ENCODE measurements at places on chromosomes 6 and 20.

GRCh38 chr6:163708466-163708865 is 293.9 kb downstream of the QKI start:
- no peak for DNase-seq

DNA sequence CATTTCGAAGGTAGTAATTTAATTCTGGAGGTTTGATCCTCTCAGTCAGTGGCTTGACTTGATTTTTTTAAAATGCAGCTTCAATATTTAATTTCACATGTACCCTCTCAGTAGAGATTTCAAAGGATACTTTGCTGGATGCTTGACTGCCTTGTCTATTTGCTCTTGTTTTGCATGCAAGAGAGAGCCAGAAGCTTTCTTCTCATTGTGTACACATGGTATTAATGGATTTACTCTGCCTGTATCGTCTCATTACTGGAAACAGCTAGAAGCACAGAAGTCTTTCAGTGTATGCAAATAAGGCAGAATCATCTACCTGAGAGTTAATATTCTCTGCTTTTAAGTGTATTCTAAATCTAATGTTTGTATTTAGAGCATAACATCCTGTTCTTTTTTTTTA is 84.3 kb upstream of the FOXO3 start:
- DNase-seq: no peak

- DNase-seq: no peak
Observed at GRCh38 chr20:44394702-44395460, 39.4 kb downstream of the HNF4A start.

GRCh38 chr6:1363729-1364572 is 25.4 kb upstream of the FOXF2 start:
- DNase-seq: no peak

- no peak for DNase-seq
Observed at GRCh38 chr20:61749406-61750075, 316.1 kb downstream of the TAF4 start.

DNA sequence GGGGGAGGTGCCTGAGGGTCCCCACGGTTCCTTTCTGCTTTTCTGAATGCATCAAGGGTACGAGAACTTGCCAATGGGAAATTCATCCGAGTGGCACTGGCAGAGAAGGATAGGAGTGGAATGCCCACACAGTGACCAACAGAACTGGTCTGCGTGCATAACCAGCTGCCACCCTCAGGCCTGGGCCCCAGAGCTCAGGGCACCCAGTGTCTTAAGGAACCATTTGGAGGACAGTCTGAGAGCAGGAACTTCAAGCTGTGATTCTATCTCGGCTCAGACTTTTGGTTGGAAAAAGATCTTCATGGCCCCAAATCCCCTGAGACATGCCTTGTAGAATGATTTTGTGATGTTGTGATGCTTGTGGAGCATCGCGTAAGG is 226.4 kb downstream of the SMOC2 start:
- no peak for DNase-seq

DNA sequence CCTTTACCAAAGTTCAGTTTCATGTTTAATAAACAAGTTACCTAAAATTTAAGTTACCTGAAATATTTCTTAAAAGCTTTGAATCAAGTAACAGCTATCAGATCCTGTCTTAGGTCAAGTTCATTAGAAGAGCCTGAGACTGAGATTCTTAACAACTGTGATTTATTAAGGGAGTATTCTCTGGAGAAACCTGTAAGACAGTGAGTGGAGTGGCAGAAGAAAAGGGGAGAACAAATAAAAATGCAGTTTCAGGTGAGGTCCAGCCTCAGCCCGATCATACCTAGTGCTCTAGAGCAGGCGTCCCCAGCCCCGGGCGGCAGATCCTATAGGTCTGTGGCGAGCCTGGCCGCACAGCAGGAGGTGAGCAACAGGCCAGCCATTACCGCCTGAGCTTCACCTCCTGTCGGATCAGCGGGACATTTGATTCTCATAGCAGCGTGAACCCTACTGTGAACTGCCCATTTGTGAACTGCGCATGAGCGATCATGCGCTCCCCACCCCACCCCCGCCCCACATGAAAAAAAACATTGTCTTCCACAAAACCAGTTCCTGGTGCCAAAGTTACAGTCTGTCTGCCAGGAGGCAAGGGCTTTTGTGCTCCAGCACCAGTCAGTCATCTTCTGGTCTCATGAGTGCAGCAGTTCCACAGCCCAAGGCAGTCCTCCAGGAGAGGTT is 59.2 kb upstream of the ADGRB3 start:
- no peak for DNase-seq

- no peak for DNase-seq
Observed at GRCh38 chr6:113809826-113810225, 47.3 kb upstream of the MARCKS start.

DNA sequence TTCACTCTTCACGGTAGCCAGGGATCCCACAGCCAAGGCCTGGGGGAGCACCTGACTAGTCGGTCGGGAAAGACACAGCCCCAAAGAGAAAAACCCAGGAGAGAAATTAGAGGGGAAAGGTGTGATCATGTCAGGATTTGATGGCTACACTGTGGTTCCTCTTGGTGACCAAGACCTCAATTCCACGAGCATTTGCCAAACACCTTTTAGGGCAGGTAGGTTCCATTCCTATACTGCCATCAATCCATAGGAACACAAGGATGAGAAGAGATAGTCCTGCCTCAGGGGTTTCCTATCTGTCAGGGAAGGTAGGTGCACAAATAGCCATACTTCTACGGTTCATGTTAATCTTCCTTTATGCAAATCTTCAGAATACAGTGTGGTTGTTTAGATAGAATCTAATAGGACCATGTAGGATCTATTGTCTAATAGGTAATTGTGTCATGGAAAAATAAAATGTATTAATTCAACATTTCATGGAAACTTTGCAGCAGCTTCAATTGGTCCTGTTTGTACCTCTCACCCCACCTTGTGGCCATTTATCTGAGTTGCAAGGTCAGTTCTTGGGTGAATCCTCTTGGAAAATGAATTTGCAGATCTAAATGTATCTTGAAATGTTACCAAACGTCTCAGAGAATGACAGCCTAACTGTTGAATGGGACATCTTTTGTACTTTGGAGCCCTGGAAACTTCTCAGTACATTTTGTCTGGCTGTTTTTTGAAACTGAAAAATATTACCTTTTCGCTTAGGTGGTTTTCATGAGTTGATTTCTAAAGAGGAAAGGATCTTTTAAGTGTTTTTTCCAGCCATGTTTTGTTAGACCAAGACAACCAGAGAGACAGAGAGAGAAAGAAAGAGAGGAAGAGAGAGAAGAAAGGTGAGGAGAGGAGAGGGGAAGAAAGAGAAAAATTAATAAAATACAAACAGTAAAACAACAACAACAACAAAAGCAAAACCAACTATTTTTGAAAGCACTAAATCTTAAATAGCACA is 33.7 kb upstream of the IYD start:
- peak; percentile 20 for DNase-seq

DNA sequence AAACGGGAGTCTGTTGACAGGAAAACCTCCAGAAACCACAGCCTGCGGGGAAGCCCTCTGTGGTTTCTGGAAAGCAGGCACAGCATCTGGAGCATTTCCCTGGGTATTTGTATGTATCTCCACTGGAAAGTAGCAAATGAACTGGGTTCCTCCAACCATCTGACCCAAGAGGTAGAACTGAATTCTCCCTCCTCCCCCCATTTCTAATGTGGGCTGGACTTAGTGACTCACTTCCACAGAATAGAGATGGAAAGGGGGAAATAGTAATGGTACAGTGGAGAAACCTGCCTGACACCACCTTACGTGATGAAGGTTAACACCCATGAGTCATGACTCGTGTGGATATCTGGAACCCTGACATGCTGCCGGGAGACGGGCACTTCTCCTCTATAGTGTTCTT is 51.9 kb upstream of the XRN2 start:
- no peak for DNase-seq

Measured in HS-27A (cell line).